PC-9 (cell line): ENCODE measurements at places on chromosomes 13 and 19. TPM values are rescaled to one million over a fixed set of nuclear protein-coding genes. Genes with fewer than 3 reads are reported as not detected.

PSG6 gene
- not detected in 2 replicates for total RNA-seq

DEDD2 gene
- 45.6 and 49.6 TPM in 2 replicates for total RNA-seq

RFPL4A gene
- total RNA-seq: not detected in 2 replicates

GRCh38 chr19:4738734-4739133 is 15.1 kb upstream of the DPP9 start:
- H3K27me3 ChIP-seq: peaks cover 7% of the 10 kb centered on the region; the same call in 1 of the 2 replicates
- no peak overlapping the region for H3K4me3 ChIP-seq
- no peak for DNase-seq
- H3K27ac ChIP-seq: no peak overlapping the region
- no peaks in the 10 kb centered on the region for H3K4me1 ChIP-seq
- H3K36me3 ChIP-seq: no peaks in the 10 kb centered on the region

GRCh38 chr19:823565-824121 is 1.9 kb upstream of the PLPPR3 start:
- H3K36me3 ChIP-seq: no peaks in the 10 kb centered on the region
- H3K4me1 ChIP-seq: peaks cover 6% of the 10 kb centered on the region
- no peaks in the 10 kb centered on the region for H3K27me3 ChIP-seq
- DNase-seq: no peak
- no peak overlapping the region for H3K27ac ChIP-seq

GRCh38 chr19:9945319-9945966 is 9.1 kb upstream of the OLFM2 start:
- no peak for DNase-seq
- H3K27me3 ChIP-seq: peaks cover 29% of the 10 kb centered on the region; the same call in 1 of the 2 replicates
- H3K36me3 ChIP-seq: no peaks in the 10 kb centered on the region
- H3K4me1 ChIP-seq: no peaks in the 10 kb centered on the region

DNA sequence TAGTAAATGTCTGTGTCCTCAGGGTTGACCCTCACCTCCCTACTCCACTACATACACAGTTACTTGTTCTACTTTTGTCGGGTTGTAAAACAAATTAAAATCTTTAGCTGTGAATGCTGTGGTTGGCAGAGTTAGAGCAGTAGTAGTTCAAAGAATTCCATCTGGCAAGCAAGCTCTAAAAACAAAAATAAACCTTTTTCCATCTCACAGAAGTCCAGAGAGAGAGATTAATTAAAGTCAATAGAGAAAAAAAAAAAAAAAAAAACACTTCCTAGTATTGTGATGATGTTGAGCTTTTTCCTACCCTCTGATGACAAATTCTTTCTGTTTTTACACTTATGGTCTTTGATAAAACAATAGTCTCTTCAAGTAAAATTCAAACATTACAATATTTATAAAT is 338.4 kb downstream of the PCDH17 start:
- no peak for DNase-seq
- no peak overlapping the region for H3K27ac ChIP-seq
- H3K4me1 ChIP-seq: no peaks in the 10 kb centered on the region
- H3K27me3 ChIP-seq: no peaks in the 10 kb centered on the region

GRCh38 chr19:43372462-43372861 is 19.0 kb downstream of the CD177 start:
- H3K27ac ChIP-seq: no peak overlapping the region
- H3K4me1 ChIP-seq: peaks cover 21% of the 10 kb centered on the region
- H3K4me3 ChIP-seq: no peak overlapping the region
- peak; percentile 59 for DNase-seq
- H3K36me3 ChIP-seq: no peaks in the 10 kb centered on the region
- no peaks in the 10 kb centered on the region for H3K27me3 ChIP-seq

DNA sequence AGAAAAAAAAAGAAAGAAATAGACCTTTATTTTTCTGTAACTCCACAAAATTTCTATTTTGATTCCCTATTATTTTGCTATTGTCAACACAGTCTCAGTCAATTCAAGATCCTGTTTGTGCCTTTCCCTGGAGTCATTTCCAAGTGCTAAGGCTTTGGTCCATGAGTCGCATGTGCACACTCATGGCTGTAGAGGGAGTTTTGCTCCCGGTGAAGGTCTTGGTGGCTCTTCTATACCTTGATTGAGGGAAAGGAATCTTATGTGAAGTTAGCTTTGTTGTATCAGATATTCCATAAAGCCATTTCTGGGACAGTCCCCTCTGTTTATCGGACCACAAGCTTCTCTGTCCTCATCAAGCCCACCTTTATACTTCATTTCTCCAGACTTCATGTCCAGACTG is 58.7 kb upstream of the ALOX5AP start:
- no peak overlapping the region for H3K27ac ChIP-seq
- H3K4me1 ChIP-seq: peaks cover 8% of the 10 kb centered on the region; the same call in 1 of the 2 replicates
- no peaks in the 10 kb centered on the region for H3K36me3 ChIP-seq

DNA sequence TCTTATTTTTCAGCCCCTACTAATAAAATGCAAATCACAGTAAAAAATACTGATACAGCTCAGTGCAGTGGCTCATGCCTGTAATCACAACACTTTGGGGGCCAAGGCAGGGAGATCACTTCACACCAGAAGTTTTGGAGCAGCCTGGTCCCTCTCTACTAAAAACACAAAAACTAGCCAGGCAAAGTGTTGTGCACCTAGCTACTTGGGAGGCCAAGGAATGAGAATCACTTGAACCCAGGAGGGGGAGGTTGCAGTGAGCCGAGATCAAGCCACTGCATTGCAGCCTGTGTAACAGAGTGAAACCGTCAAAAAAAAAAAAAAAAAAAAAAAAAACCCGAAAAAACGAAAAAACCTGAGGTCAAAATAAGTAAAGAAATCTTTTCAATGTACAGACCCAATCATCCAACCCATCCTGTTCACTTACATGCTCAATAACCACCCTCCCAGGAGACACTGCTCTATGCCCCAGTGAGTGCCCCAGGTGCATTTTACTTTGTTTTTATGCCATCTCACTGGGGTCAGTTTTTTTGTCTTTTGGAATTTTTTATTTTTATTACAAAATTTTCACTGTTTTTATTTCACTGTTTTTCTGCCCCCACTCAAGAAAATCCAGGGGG is 107.0 kb downstream of the ZNF486 start:
- H3K27ac ChIP-seq: no peak overlapping the region
- H3K4me1 ChIP-seq: no peaks in the 10 kb centered on the region
- no peak for DNase-seq

- no peaks in the 10 kb centered on the region for H3K4me1 ChIP-seq
- H3K36me3 ChIP-seq: no peaks in the 10 kb centered on the region
- H3K27me3 ChIP-seq: no peaks in the 10 kb centered on the region
- no peak overlapping the region for H3K4me3 ChIP-seq
Observed at GRCh38 chr13:80157261-80157932, 183.5 kb downstream of the SPRY2 start.

GRCh38 chr13:21465710-21466160 is 6.6 kb upstream of the ZDHHC20 start:
- H3K27me3 ChIP-seq: no peaks in the 10 kb centered on the region
- peak overlapping the region; percentile 47; the same call in 1 of the 2 replicates for H3K4me3 ChIP-seq
- no peaks in the 10 kb centered on the region for H3K36me3 ChIP-seq
- DNase-seq: peak; percentile 15
- H3K27ac ChIP-seq: peak overlapping the region; percentile 60

- peaks cover 13% of the 10 kb centered on the region; the same call in 1 of the 2 replicates for H3K27me3 ChIP-seq
- no peak for DNase-seq
- no peaks in the 10 kb centered on the region for H3K4me1 ChIP-seq
Observed at GRCh38 chr13:99955107-99955746, 16.3 kb downstream of the ZIC5 start.

DNA sequence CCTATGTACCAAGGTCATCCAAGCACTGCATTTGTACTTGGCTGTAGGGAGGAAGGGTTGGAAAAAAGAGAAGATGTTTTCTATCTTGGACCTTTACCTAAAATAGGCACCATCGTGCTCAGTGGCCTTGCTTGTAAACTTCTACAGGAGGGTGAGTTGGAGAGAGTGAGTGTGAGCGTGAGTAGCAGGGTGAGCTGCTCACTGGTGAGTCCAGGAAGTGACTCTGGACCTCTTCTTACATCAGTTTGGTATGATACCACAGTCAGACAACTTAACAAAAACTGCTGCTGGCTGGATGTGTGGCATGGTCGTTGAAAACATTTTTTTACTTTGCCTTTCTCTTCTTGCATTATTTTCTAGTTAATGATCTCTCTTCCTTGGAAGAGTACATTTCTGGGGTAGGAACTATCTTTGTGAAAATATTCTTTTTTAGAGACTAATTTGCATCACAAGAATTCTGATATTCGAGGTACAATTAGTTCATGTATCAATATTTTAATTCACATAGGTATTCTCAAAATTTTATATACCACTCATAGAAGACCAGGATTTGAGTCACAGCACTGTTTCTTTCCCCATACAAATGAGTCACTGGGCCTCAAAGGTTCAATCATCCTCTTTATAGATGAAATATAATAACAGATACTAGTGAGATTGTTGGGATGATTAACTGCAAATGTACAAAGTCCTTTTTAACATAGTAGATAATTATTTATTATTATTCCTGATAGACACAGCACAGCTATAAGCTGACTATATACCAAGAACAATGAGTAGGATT is 651 bp downstream of the SERPINE3 start:
- H3K36me3 ChIP-seq: no peaks in the 10 kb centered on the region
- DNase-seq: no peak
- no peak overlapping the region for H3K27ac ChIP-seq
- no peaks in the 10 kb centered on the region for H3K27me3 ChIP-seq

GRCh38 chr19:49020931-49021895 is 2.9 kb downstream of the CGB3 start:
- no peak for DNase-seq
- H3K27ac ChIP-seq: no peak overlapping the region
- no peak overlapping the region for H3K4me3 ChIP-seq
- no peaks in the 10 kb centered on the region for H3K27me3 ChIP-seq
- no peaks in the 10 kb centered on the region for H3K36me3 ChIP-seq

- no peaks in the 10 kb centered on the region for H3K27me3 ChIP-seq
- no peak overlapping the region for H3K27ac ChIP-seq
- no peak overlapping the region for H3K4me3 ChIP-seq
- no peak for DNase-seq
- H3K36me3 ChIP-seq: no peaks in the 10 kb centered on the region; the same call in 1 of the 2 replicates
- no peaks in the 10 kb centered on the region for H3K4me1 ChIP-seq
Observed at GRCh38 chr19:18430417-18431144, 7.4 kb downstream of the ISYNA1 start.

DNA sequence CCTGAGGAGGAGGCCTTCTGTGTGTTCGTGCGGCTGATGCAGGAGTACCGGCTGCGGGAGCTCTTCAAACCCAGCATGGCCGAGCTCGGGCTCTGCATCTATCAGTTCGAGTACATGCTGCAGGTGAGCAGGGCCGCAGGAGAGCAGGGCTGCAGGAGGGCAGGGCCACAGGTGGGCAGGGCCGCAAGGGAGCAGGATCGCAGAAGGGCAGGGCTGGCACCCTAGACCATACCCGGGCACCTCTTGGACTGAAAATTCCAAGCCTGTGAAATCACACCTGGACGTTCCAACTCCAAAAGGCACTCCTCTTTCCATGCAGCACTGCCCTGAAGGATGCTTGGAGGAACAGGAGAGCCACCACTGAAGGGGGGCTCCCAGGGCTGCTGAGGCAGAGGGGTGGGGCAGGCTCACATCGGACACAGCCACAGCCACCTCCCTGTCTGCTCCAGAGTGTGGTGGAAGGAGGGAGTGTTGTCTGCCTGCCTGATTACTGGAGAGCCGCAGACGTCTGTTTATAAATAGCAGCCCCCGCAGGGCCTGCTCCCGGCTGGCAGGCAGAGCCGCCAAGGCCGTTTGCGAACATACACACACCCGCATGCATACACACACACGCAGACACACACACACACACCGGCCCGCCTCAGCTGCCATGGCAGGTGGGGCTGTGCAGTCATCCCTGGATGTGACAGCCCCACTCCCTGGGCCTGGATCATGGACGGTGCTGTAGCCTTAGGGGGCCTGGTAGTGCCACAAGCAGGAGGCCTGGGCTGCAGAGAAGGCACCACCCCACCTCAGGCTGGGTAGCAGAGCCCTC is 20.2 kb downstream of the EVI5L start:
- no peak overlapping the region for H3K4me3 ChIP-seq
- H3K27me3 ChIP-seq: no peaks in the 10 kb centered on the region
- no peaks in the 10 kb centered on the region for H3K36me3 ChIP-seq
- peak; percentile 69 for DNase-seq

DNA sequence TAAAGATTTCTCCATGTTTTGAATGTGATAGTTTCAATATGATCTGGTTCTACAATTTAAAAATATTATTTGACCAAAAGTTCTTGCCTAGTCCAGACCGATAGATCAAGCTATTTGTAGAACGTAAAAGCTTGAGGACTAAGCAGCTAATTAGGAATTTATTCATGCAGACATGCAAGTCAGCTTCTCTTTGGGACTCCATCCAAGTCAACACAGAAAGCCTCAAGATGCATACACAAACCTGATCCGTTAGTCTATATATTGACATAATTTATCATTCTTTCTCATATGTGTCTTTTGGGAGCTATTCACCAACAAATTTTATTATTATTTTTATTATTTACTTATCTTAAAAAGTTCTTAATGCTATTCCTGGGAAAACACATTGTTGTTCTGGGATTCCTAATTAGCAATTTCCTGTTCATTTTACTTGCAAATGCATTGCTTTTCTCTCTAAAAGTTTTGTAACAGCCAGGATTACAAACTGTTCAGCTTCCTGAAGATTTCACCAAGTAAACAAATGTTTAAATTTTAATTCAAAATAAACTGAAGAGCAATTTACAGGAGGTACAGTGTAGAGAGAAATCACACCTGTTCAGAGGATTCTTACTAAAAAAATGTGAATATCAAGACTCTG is 375.3 kb downstream of the GPC5 start:
- no peak overlapping the region for H3K27ac ChIP-seq
- no peaks in the 10 kb centered on the region for H3K36me3 ChIP-seq
- H3K4me1 ChIP-seq: no peaks in the 10 kb centered on the region
- no peak for DNase-seq
- no peaks in the 10 kb centered on the region for H3K27me3 ChIP-seq

DNA sequence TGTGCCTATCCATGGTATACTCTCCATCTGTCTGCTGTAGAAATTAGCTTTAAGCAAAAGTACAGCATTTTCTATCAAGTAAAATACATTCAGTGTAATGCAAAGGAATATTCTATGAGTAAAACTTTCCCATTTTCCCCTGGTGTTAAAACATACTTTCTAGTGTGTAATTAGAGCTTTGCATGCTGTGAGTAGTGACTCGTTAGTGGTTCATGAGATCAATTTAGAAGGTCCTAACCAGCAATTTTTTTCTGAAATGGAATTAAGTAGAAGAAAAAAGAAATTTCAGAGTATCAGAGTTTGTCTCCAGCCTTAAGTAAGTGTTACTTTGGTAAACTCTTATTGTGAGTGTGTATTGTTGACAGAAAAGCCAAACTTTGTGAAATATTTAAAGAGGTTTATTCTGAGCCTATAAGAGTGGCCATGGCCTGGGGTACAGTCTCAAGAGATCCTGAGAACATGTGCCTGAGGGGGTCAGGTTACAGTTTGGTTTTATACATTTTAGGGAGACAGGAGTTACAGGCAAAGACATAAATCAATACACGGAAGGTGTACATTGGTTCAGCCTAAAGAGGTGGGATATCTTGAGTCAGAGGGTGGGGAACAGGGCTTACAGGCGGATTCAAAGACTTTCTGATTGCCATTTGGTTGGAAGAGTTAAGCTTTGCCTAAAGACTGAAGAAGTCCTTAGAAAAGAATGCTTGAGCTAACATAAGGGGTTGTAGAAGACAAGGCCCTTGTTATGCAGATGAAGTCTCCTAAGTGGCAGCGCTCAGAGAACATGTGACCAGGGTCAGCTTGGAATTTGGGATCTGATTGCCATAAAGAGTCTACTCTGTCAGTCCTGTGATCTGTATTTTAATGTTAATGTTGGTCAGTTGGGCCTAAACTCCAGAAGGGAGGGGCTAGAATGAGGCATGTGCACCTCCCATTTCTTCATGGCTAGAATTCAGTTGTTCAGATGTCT is 25.5 kb downstream of the FAM187B start:
- H3K27me3 ChIP-seq: no peaks in the 10 kb centered on the region
- no peaks in the 10 kb centered on the region for H3K36me3 ChIP-seq
- H3K4me3 ChIP-seq: no peak overlapping the region
- H3K27ac ChIP-seq: no peak overlapping the region
- no peak for DNase-seq
- peaks cover 12% of the 10 kb centered on the region for H3K4me1 ChIP-seq
